ENCODE measurements at places on chromosomes 1 and 21. TPM values are rescaled to one million over a fixed set of nuclear protein-coding genes. Genes with fewer than 3 reads are reported as not detected.

SLC27A3 gene
- total RNA-seq, result 54.0 TPM

ERRFI1 gene
- 71.3 TPM for total RNA-seq

LCE2A gene
- total RNA-seq, result not detected

CLEC20A gene
- 0.47 TPM for total RNA-seq

FCGR3A gene
- 41.7 TPM for total RNA-seq

TMEM9 gene
- 81.9 TPM for total RNA-seq

DNA sequence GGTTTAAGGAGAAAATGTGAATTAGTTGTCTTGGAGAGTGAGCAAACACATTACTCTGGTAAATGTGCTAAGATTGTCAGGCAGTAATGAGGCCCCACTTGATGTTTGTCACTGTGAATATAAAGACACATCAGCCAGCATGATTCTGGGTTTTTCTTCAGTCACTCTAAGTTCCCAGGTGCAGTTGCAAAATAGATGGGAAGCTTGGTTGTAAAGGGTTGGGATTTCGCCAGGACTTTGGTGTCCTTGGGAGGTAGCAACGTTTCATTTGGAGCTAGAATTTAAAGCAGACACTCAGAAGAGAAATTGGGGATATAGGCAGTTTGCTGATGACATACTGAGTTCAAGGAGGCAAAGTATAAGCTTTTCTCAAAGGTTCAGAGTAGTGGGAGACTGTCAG, 154.3 kb downstream of the MAST2 start:
- no peak for DNase-seq

GRCh38 chr1:247331172-247331524, 519 bp downstream of the ZNF496 start:
- DNase-seq, result peak; percentile 88

- peak; percentile 59 for DNase-seq
Observed at GRCh38 chr1:211653959-211654496, 21.4 kb downstream of the NEK2 start.

GRCh38 chr1:49200738-49201137, 424.0 kb upstream of the BEND5 start:
- DNase-seq, result no peak

GRCh38 chr1:173996995-173997394, 25.2 kb downstream of the RC3H1 start:
- no peak for DNase-seq

FMN2 gene
- 0.06 TPM for total RNA-seq
